ENCODE measurements at places on chromosomes 12 and 14.
A peak's percentile ranks its signal among the peaks of the same experiment; 100 is the strongest.

GRCh38 chr12:124835656-124836410, 27.8 kb downstream of the SCARB1 start:
- no peak for DNase-seq

DNA sequence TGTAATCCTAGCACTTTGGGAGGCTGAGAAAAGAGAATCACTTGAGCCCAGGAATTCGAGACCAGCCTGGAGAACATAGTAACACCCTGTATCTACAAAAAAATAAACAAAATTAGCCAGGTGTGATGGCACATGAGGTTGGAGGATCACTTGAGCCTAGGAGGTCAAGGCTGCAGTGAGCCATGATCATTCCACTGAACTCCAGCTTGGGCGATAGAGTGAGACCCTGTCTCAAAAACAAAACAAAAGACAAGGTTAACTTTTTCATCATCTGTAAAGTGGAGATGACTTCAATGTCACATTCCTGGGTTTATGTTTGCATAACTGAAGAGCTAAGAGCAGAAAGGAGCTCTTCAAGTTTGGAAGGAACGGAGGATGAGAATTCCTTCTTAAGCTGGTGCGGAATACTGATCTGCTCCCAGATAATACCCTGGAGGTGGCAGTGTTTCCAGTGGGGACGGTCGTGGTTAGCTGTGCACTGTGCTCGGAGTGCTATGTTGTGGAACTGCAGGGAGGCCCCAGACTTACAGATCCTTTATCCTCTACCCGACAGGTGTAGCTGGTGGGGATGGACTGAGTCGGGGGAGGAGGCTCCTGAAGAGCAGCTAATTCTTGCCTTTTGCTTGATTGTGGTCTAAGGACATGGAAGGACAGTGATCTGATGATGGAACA, 22.5 kb upstream of the BICD1 start:
- DNase-seq = no peak

- no peak for DNase-seq
Observed at GRCh38 chr14:35877276-35877675, 51.1 kb downstream of the BRMS1L start.

DNA sequence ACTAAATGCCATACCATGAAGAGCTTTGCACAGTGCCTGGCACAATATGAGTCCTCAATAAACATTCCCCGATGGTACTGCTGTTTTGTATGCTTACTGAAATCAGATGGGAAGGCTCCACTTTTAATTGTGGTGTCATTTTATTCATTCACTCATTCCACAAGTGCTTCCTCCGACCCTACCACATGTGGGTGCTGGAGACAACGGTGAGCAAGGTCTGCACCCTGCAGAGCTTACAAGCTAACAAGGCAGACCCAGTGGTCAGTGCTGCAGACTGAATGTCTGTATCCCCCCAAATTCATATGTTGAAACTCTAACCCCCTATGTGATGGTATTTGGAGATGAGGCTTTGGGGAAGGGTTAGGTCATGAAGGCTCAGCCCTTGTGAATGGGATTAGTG, 48.3 kb downstream of the RFX4 start:
- no peak for DNase-seq

GRCh38 chr12:124844411-124845397, 19.0 kb downstream of the SCARB1 start:
- DNase-seq = no peak

- DNase-seq = no peak
Observed at GRCh38 chr14:23528555-23528954, 23.0 kb downstream of the ZFHX2 start.

- DNase-seq = no peak
Observed at GRCh38 chr14:84937449-84937848, 592.5 kb upstream of the FLRT2 start.

DNA sequence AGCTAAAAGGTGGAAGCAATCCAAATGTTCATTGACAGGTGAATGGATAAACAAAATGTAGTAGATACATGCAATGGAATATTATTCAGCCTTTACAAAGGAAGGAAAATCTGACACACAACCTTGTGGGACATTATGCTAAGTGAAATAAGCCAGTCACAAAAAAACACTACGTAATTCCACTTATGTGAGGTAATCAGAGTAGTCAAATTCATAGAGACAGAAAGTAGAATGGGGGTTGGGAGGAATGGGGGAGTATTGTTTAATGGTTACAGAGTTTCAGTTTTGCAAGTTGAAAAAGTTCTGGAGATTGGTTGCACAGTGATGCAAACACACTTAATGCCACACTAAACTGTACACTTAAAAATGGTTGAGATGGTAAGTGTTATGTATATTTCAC, 62.8 kb downstream of the LIN52 start:
- no peak for DNase-seq

DNA sequence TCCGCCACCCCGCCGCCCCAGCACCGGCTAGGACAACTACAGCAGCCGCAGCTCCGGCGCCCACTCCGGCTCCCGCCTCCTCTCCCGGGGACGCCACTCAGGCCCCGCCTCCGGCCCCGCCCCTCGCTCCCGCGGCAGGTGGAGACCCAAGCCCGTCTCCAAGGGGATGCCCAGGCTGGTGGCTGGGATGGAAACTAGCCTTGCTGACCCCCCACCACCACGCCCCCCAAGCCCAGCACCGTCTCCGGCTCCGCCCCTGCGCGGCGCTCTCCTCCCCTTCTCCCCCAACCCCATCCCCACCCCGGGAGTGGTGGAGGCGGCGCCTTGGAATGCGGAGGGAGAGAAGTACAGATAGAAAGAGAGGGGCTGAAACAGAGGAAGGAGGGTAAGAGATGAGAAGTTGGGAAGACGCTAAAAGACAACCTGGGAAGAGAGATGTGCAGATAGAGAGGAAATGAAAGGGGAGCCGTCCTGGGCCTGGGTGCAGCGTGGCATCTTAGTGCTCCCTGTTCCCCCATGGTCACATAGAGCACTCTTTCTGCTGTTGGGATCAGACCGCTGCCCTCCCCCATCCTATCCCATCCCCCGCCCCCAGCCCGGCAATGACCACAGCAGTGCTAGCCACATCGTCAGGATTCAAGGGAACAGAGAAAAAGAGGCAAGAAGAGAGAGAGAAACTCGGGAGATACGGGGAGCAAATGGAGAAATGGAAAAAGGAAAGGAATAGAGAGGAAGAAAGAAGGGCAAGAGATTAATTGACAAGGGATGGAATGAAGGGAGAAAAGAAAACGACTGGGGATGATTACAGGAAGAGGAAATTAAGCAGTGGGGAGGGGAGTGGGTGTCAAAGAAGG, at the start of gene ITGA7:
Gene ITGA7 (minus strand): TSS at position 64 of the 854 bp plus-strand sequence. CDS start 222 bp downstream, outside the sequence.
- DNase-seq = peak; percentile 94

- no peak for DNase-seq
Observed at GRCh38 chr12:100699209-100699608, 95.4 kb upstream of the ANO4 start.

DNA sequence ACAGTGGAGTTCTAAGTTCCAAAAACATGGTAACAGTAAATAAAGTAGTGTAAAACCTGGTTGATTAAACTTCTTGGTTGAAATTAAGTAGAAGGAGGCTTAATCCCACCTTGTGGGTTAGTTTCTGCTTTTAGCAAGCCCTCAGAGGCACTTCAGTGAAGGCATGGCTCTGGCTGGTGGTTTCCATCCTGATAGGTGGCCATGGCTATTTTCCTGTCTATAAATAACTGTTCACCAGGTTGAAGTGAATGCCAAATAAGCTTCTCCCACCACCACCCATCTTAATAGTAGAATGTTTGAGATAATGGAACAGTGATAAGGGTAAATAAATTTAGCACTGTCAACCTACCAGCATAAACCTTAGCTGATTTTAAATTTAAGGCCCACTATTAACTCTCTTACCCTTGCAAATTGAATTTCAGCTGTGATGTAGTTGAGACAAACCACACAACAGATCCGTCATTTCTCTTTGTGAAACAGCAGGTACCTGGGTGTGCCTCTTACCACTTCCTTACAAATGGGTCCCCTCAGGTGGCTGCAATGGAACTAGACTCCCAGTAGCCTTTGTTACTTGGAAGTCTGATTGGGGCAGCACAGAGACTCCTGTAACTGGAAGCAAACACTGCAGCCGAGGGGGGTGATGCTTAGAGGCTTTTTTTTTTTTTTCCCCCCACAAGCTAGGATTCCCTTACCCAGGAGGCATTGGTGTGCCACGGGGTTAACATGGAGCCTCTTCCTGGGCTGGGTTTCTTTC, 41.4 kb downstream of the DAAM1 start:
- DNase-seq = no peak

DNA sequence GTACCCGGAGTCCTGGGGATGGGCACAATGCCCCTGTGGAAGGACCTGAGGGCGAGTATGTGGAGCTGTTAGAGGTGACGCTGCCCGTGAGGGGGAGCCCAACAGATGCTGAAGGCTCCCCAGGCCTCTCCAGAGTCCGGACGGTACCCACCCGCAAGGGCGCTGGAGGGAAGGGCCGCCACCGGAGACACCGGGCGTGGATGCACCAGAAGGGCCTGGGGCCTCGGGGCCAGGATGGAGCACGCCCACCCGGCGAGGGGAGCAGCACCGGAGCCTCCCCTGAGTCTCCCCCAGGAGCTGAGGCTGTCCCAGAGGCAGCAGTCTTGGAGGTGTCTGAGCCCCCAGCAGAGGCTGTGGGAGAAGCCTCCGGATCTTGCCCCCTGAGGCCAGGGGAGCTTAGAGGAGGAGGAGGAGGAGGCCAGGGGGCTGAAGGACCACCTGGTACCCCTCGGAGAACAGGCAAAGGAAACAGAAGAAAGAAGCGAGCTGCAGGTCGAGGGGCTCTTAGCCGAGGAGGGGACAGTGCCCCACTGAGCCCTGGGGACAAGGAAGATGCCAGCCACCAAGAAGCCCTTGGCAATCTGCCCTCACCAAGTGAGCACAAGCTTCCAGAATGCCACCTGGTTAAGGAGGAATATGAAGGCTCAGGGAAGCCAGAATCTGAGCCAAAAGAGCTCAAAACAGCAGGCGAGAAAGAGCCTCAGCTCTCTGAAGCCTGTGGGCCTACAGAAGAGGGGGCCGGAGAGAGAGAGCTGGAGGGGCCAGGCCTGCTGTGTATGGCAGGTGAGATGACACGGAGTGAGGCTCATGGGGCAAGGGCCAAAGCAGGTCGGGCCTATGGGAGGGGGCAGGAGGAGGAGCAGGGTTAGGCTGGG, 4.5 kb downstream of the ARHGEF40 start:
- no peak for DNase-seq

DNA sequence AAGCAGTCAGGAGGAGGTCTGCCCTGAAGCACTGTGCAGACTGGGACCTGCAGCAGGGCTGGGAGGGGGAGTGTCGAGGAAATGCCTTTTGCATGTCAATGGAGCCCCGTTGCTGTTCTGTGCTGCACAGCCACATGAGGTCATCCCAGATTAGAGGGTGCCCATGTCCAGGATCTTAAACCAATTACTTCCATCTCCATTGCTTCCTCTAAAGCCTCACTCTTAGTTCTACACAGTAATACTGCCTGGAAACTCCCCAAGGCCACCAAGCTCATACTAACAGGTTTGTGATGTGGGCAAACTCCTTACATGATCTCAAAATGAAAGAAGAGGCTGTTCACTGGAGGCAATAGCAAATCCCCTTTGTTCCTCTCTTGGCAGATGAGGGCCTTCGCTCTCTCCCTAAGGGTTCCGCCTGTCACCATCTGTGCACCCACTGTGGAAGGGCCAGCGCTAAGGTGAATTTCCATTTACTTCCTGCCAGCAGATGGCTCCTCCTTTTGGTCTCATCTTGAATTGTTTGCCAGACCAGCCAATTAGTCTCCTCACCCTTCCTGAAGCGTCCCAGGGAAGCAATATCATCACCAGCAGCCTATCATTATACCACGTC, 35.4 kb upstream of the LTA4H start:
- DNase-seq = no peak

GRCh38 chr14:39991041-39991440, 558.8 kb upstream of the FBXO33 start:
- DNase-seq = no peak

- no peak for DNase-seq
Observed at GRCh38 chr12:96501133-96501761, 11.9 kb downstream of the CFAP54 start.

- no peak for DNase-seq
Observed at GRCh38 chr12:46825591-46826414, at the start of gene SLC38A4. Gene SLC38A4 (minus strand): TSS chr12:46825997. CDS start chr12:46793071, 32,926 bp downstream.

DNA sequence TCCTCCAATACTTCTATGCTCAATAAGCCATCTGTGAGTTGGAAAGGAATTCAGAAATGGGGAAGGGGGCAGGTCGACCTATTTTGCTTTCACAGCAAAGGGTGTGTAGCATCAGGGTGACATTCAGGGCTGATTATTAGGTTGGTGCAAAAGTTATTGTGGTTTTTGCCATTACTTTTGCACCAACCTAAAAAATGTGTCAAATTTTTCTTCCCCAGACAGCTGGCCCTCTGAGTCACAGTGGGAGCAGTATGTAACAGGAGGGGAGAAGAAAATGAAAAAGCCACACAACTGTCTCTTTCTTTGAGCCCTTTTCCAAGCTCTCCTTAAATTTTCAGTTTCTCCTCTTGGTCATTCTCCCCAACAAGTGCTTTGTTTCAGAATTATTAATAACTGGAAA, 47.1 kb upstream of the GZMB start:
- no peak for DNase-seq

DNA sequence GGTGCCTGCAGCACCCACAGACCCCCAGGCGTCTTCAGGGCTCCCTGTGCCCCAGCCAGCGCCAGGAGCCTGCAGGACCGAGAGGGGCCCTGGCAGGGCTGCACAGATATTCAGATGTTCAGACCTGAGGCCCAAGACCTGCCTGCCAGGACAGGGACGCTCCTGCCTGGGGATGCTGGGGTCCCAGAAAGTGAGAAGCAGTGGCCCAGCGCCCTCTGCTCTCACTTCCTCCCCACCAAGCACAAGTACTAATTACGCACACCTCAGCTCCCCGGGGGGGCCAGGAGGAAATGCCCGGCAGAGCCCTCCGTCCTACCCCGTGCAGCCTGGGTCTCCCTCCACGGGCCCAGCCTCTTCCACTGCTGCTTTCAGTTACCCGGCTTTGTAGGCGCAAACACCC, 28.8 kb upstream of the INF2 start:
- no peak for DNase-seq

Data from lower leg skin (tissue), 4 donors.